ENCODE measurements at places on chromosomes 1 and 21. TPM values are rescaled to one million over a fixed set of nuclear protein-coding genes. Genes with fewer than 3 reads are reported as not detected.

The CA14 gene
- total RNA-seq = not detected

DNA sequence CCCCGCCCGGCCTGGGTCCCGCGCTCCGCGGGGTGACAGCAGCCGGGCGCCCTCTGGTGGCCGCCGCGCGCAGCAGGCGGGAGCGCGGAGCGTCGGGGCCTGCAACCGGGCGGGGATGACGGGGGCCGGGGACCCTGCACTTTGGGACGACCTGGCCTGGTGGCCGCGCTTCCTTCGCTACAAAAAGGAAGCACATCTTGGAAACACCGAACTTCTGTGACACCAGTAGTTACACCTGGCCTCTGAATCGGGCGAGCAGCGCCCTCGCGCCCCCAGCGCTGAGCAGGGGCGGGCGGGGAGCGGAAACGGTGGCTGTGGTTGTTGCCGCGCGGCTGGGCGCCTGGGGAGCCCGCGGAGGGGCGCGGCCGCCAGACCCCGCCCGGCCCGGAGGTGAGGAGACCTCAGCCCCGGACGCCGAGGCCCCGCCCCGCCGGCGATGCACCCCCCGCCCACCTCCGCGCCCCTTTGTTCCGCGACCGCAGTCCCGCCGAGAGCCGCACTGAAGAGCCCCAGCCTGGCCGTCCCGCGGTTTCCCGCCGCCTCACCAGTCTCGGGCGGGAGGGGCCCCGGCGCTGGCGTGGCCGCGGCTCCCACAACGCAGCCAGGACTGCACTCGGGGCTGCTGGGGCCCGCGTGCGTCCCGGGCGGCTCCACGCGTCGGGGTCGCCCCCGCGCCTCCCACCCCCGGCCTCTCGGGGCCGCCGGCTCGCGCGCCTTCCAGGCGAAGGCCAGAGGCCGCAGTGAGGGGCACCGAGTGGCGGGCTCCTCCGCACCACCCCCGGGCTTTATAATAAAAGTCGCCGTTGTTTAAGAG is 59.3 kb downstream of the H3-3A start:
- ATAC-seq = peak; percentile 83

GRCh38 chr1:88935522-88936222 is 44.3 kb upstream of the GTF2B start:
- ATAC-seq = no peak

DNA sequence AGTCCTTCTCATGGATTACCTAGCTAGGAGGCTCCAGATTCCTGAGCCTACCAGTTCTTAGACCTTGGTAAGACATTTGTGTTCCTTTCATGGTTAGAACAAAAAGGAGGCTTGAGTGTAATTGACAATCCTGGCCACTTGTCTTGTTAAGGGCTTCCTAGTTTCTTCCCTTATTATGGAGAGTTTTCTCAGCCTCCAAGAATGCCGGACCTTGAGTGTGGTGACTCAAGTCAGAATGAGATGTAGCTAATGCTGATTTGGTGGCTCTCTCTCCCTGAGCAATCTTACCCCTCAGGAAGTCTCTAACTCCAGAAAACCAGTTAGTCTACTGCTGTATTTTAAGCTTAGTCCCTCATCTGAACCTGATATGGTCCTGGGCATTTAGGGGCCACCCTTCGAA is 14.3 kb downstream of the CHI3L2 start:
- no peak for ATAC-seq
